ENCODE measurements at places on chromosomes 5 and 9. TPM values are rescaled to one million over a fixed set of nuclear protein-coding genes. Genes with fewer than 3 reads are reported as not detected.

PCDHB16 gene
- total RNA-seq = 3.2 TPM

UHRF2 gene
- total RNA-seq = 38.9 TPM

TAS2R1 gene
- total RNA-seq = not detected

PITX1 gene
- total RNA-seq = 1.2 TPM

GNA14 gene
- 3.0 TPM for total RNA-seq

JAK2 gene
- 31.1 TPM for total RNA-seq

GABRA6 gene
- total RNA-seq = not detected

GMCL2 gene
- not detected for total RNA-seq

PDCD1LG2 gene
- 4.1 TPM for total RNA-seq

SLC24A2 gene
- total RNA-seq = not detected

SFXN1 gene
- 32.6 TPM for total RNA-seq

SLC46A2 gene
- 1.3 TPM for total RNA-seq

SWI5 gene
- total RNA-seq = 10.0 TPM

NOTCH1 gene
- total RNA-seq = 61.8 TPM

ENC1 gene
- total RNA-seq = 7.8 TPM

TCF7 gene
- total RNA-seq = 1.6 TPM

PAEP gene
- not detected for total RNA-seq

CBY3 gene
- not detected for total RNA-seq

TPPP gene
- 5.8 TPM for total RNA-seq

ANKRD33B gene
- 25.5 TPM for total RNA-seq

PPP1R26 gene
- 11.2 TPM for total RNA-seq

CCT5 gene
- 310 TPM for total RNA-seq

OLFM1 gene
- total RNA-seq = 31.4 TPM

Measured in omental fat pad (tissue), 4 donors.